SJSA1 (cell line): ENCODE measurements at places on chromosomes 12 and 14. TPM values are rescaled to one million over a fixed set of nuclear protein-coding genes. Genes with fewer than 3 reads are reported as not detected.

- DNase-seq: no peak
Measured at GRCh38 chr12:108305520-108305919, 33.6 kb downstream of the CMKLR1 start.

DNA sequence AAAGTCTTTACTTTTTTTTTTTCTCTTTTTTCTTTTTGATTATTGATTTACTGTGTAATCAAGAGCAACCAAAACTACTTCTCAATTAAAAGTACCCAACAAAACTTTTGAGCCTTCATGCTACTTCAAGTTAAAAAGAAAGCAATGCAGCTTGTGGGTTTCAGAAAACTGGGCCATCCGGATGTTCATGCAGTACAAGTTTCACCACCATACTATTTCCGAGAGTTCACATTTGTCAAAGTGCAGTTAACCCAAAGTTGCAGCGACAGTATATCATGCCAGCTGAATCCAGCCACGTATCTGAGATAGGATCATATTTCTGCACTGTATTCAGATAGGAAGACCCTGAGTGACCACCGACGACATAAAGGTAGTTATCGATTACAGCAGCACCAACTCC lies 33.0 kb downstream of the KLHL28 start:
- no peak for DNase-seq

- DNase-seq: no peak
Measured at GRCh38 chr12:55666508-55666907, 29.8 kb downstream of the OR10P1 start.

DNA sequence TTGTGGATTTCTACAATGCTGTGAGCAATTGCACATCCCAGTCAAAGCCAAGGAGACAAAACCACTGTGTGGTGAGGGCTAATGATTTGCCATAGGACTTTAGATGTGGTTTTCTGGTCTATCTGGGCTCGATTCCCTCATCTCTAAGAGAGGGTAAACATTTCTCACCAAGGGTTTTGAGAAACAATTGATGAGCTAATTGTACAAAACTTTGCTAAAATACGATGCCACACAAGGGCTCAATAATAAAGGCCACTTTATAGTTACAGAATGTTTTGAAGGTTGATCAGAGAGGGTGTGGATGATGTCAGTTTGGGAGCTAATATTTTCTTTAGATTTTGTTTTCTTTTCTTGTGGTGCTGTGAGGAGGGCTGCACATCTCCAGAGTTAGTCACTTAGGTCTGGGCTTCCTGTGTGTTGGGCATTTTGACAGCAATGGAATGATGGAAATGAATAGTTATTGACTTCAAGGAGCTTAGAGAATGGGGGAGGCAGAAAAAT lies 60.8 kb upstream of the SLC38A4 start:
- peak; percentile 95 for DNase-seq

- no peak for DNase-seq
Measured at GRCh38 chr14:95524706-95525512, 8.5 kb upstream of the SYNE3 start.

- no peak for DNase-seq
Measured at GRCh38 chr14:81618695-81619094, 85.0 kb upstream of the SEL1L start.

DNA sequence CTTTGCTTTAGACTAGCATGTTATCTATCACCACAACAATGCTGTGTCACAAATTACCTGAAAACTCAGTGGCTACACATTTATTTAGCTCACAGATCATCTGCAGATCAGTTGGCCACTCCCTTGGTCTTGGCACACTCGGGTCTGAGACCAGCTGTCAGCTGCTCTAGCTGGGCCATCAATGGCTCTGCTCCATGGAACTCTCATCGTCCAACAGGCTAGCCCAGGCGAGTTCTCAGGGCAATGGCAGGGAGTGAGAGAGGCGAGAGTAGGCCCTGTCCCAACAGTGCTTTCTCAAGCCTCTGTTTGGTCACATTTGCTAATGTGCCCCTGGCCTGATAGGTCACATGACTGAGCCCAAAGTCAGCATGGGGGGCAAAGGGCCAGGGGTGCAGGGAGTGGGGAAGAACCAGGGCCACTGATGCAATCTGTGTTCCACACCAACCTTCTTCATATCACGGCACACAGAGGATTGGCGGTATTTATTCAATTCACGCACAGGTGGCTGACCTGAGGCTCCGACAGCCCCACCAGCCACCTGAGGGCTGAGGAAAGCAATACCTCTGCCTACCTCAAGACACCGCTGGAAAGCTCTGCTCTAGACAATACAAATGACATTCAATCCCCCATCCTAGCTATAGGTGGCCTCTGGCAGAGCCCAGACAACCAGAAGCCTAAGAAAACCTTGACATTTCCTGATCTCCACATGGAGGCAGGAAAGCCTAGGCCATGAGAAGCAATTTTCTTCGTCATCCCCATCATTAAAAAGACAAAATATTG lies 82.5 kb downstream of the NT5DC3 start:
- no peak for DNase-seq

GRCh38 chr12:12267742-12268200 lies 927 bp upstream of the LRP6 start:
- no peak for DNase-seq

GRCh38 chr14:55194656-55195355 lies 3.4 kb upstream of the DLGAP5 start:
- no peak for DNase-seq

DNA sequence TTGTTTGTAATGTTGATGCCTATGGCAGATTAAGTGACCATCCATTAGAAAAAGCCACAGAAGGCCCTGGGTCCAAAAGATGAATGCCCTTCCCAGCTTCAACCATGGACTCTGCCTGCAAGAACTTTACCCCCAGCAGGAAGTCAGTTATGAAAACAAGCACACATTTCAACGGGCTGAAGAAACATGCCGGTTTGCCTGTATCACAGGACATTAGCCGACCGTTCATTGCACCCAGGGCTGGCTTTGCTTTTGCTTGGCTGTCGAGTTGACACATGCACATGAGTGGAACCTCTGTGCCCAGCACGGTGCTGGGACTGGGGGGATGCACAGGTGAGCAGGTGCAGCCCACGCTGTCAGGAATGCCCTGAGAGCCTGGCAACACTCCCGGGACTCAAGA lies 1087.0 kb downstream of the BCL11B start:
- DNase-seq: no peak

DNA sequence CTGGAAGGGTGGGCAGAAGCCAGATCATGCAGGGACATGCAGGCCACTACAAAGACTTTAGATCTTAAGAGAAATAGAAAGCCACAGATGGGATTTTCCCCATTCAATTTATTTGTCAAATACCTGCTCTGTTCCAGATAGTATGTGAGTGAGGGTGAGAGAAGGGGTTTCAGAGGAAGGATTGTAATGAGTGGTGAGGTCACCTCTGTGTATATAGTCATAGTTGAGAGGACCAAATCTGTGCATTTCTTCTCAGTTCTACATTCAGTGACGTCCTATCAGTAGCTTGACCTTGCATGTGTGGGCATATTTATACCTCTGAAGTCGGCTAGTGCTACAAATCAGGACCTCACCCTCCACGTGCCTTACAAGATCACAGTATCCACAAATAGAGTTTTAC lies 31.2 kb upstream of the RBM19 start:
- peak; percentile 75 for DNase-seq

- no peak for DNase-seq
Measured at GRCh38 chr14:61621444-61621843, 73.9 kb upstream of the HIF1A start.

DNA sequence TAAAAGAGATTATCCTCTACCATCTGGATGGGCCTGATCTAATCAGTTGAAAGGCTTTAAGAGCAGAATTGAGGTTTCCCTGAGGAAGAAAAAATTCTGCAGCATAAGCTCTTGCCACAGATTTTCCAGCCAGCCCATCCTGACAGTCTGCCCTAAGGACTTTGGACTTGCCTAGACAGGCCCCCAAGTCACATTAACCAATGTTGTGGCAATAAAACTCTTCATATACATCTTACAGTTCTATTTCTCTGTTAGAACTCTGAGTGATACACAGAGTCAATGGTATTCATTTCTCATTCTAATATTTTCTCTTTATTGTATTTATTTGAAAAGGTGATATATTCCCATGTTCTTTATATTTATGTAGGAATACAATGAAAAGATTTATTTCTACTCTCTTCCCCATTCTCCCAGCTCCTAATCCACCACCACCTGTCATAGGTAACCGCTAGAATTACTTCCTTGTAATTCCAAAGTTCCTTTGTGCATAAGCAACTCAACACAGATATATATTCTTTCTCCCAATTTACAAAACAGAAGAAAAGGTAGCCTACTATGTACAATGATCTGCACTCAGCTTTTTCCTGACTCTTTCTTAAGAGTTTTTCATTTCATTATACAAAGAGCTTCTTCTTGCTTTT lies 182.1 kb downstream of the CAPZA3 start:
- DNase-seq: no peak

- DNase-seq: no peak
Measured at GRCh38 chr14:50400461-50400860, 3.8 kb upstream of the CDKL1 start.

DNA sequence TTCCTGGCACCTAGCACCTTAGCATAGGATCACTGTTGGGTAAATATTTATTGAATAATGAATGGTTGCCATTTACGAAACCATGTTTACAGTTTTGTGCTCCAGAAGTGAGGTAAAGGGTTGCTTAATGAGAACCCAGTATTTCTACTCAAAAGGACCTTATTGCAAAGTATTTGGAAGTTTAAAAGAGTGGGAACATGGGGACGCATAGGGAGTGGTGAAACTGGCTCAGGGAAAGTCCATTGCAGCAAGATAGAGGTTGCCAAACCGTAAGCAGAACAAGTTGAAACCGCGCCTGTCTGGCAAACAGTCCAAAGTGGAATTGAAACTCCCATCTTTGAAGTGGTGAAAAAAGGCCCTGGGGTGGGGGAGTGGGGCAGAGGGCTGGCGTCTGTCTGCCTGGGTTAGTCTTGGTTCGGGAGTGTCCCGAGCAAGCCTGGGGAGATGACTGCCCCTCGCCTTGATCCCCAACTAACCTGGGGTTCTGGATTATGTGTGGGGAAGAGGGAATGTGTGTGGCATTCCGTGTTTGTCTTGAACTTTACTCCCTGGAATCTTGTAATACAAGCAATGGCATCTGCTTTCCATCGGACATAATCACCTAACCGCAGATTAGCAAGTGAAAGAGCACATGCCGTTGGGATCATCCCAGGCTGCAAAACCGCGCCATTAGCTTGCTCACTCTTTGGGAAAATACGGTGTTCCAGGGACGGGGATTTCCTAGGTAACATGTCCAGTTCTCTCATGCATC lies 7.2 kb downstream of the ALDH2 start:
- DNase-seq: peak; percentile 63

GRCh38 chr12:4118017-4118510 lies 155.5 kb upstream of the CCND2 start:
- DNase-seq: peak; percentile 43

Gene PTPRR
- 1.6 and 3.4 TPM in 2 replicates for total RNA-seq

Gene KRT80
- 1.5 and 4.0 TPM in 2 replicates for total RNA-seq

Gene RPAP3
- total RNA-seq: 25.7 and 27.6 TPM in 2 replicates

Gene TSPAN19
- total RNA-seq: not detected in 2 replicates

Gene CISTR
- not detected in 2 replicates for total RNA-seq

Gene DBX2
- total RNA-seq: not detected in 2 replicates

Gene MED6
- 20.1 and 36.6 TPM in 2 replicates for total RNA-seq

Gene ACACB
- 1.2 and 2.9 TPM in 2 replicates for total RNA-seq
